ENCODE measurements at places on chromosomes 5 and 9.

GRCh38 chr5:110032376-110032775 lies 342.6 kb downstream of the MAN2A1 start:
- DNase-seq = no peak

- DNase-seq = no peak
Observed at GRCh38 chr5:56414066-56414465, 180.9 kb upstream of the ANKRD55 start.

DNA sequence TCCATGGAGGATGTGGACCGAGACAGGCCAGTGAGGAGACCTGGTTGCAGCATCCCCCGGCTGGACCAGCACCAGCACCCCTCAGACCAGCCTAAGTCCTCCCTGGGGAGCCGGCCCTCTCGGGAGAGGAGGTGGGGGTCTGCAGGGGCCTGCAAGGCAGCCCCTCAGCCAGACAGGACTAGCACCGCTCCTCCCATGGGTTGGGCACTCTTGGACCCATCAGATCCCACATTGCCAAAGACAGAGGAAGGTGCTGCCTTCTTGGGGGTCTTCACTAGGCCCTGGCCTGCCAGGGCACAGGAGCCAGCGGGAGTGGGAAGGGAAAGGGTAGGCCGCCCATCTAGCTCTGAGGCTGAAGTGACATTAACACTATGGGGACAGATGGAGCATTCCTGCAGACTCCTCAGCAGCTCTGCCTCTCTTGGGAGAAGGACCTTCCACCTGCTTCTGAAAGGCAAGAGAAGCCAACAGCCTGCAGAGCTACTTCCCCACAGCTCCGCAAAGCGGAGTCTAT lies 6.8 kb downstream of the IL13 start:
- DNase-seq = no peak

DNA sequence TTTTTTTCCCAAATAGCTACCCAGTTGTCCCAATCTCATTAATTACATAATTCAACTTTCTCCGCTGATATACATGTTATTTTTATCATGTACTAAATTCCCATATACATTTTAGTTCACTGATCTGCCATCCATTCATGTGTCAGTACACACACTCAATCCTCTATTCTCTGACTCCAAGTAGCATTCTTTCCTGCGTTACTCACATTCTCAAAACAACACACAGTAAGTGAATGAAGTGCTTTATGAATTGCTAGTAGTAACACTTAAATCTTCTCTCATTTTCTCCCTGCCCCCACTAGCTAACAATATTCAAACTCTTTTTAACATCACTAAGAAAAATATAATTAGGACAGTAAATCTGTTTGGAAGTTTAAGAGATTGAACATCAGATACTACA lies 8.9 kb downstream of the ZNF366 start:
- no peak for DNase-seq

DNA sequence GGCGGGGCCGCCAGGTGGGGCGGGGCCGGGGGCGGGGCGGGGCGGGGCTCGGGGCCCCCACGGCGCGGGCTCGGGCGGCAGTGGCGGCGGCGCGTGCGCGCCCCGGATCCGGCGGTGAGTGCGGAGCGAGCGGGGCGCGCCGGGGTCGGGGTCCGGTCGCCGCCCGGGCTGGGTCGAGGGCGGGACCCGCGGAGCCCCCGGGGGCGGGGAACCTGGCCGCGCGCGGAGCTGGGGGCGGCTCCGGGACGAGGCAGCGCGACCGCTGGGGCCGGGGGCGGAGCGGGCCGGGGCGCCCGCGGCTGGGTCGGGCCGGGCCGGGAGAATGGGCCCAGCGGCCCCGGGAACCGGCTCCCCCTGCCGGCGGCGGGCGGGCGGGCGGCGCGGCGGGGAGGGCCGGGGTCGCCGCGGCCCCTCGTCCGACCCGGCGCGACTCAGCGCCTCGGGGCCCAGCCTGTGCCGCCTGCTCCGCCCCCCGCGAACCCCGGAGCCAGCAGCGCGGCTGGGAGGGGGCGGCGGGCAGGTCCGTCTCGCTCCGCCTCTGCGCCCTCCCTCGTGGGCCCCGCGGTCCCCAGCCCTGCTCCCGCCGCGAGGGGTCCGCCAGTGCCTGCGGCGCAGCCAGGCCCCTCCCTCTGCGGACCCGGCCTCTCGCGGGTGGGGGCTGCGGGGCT lies 3.1 kb downstream of the EGFL7 start:
- DNase-seq = peak; percentile 41

DNA sequence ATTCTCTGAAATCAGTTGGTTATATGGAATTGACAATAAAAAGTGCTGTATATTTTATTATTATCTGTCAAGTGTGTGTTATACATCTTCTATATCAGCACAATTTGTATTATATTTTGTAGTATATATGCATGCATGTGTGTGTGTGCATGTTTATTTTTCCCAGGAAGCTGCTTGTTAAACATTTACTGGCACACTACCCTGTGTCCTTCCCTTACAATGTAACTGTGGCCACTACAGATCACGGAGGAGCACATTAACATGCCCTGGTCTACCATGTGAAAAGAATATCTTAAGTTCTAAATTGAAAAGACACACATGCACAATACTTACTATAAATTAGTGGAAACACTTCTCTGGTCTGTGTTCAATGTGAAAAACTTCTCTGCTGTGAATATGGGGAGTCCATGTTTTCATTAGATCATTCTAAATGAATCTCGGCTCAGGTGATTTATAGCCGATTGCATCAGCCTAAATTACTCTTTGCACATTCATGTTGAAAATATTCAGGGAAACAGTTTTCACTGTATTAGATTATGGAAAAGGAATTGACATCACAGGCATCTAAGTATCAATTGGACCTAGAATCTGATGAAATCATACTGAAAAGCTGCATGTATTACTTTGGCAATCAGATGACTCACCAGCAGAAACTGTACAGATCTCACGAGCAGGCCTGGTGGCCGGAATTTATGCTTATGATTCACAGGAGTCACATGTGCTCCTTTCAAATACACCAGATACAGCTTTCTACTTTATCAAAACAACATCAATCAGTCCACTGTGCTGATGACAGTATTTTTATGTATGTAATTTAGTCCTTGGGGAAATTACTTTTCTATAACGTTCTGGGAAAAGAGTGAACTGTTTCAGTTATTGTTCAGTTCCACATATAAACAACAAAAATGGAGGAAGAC lies 39.4 kb downstream of the LURAP1L start:
- DNase-seq = no peak

DNA sequence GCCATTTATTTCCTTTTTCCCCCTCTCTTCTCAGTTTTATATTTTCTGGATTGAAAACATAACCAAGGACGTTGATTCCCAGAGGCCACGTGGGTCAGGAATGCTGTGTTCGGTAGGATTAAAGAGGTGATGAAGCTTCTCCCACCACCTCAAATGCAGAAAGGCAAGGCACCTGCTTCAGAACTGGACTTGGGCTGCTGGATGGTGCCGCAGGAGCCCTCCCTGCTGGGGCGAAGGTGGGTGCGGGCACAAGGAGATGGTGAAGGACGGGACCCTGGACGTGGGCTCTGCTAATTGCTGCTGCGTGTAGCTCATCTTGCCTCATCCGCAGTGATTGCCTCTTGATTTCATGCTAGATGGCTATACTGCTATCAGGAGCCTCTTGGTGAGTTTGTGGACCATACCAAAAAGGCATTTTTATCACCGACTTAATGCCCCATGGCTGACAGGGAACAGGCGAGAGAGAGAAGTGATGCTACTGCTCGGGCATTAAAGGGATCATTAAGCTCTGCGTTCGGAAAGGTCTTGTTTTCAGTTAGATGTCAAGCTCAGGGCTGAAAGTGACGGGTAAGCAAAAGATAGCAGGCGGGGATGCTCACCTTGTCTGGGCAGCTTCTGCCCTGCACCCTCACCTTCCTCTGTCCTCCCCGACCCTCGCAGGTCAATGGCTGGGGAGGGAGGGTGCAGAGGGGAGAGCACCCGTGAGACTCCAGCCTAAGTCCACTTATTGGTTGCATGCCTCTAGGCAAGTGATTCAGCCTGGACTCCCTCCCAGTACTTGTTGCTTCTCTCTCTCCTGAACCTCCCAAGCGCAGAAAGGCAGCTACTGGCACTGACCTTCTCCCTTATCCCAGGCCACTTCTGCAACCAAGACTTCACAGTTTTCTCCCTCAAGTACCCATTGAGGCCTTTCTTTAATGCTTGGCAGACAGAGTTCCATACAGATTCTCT lies 71.6 kb upstream of the FSTL4 start:
- no peak for DNase-seq

DNA sequence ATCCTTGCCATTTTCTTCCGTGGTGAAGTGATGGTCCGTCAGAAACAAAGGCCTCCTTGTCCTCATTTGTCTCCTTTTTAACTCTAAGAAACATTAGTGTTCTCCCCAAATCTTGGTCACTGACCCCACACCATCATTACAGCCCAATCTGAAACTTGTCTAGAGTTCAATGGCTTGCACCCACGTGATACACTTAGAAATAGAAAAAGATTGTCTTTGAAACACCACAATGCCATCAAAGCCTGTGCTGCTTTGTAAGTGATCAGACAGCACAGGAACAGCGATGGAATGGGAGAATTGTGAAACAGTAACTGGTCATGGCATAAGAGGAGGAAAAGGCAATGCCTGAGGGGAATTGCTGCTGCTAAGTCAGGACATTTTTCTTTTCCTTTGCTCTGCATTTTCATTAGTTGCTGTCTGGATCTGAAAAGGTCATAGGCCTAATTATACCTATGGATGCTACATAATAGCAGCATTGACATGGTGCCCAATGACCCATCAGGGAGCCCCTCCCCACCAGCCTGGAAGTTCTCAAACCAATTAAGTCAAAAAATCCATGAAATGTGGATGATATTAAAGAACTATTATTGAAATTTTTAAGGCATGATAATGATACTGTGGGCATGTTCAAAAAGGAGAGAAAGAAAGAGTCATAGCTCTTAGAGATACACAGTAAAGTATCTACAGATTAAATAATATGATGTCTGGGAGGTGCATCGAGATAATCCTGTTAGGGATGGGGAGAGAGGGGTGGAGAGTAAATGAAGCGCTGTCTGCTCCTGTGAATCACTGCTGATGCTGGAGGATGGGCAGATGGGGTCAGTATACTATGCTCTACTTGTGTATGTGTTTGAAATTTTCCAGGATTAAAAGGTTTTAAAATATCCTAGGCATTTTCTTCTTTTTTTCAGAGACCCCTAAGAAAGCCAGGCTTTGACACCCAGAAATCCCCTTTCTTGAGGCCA lies 83.6 kb downstream of the ENC1 start:
- DNase-seq = no peak
